ENCODE measurements at places on chromosomes 12 and 14. TPM values are rescaled to one million over a fixed set of nuclear protein-coding genes. Genes with fewer than 3 reads are reported as not detected.

Gene KRT75
- not detected for polyA plus RNA-seq

GRCh38 chr12:64395739-64396138 lies 5.2 kb upstream of the C12orf56 start:
- DNase-seq = no peak

DNA sequence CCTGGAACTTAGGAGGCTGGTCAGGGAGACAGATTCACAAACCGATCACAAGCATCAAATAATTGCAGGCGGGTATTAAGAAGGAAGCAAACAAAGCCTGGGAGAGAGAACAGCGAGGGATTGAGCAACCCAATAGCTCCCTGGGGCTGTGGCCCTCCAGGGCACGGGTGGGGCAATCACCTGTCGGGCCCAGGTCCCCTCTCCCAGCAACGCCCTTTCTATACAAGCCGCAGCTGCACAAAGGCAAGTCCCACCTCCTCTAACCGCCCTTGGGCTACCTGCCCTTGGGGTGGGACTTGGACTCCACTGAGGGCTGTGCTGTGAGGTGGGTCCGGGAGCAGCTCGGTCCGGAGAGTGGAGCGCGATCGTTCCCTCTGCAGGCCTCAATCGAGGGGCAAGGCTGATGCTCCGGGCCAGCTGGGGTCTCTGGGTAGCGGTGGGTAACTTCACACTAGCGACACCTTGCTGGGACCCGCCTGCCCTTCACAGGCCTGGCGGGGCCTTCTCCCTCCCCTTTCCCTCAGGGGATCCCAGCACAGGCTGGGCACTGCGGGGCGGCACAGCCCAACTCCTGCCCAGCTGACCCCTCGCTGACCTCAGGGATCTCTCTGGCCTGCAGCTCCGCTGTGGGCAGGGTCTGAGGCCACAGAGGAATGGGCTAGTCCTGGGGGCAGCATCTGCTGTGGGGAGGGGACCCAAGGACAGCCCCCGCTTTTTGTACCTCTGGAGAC lies 8.0 kb downstream of the PHB2 start:
- DNase-seq = no peak

Gene ADAMTS20
- polyA plus RNA-seq = not detected

Gene DIO3
- not detected for polyA plus RNA-seq
